ENCODE measurements at places on chromosomes 1 and 21. TPM values are rescaled to one million over a fixed set of nuclear protein-coding genes. Genes with fewer than 3 reads are reported as not detected.
A peak's percentile ranks its signal among the peaks of the same experiment; 100 is the strongest.

Gene OR2T2
- total RNA-seq = not detected

Gene LORICRIN
- not detected for total RNA-seq

Gene SPRR4
- not detected for total RNA-seq

Gene TFF3
- 374 TPM for total RNA-seq

Gene SF3B4
- total RNA-seq = 78.6 TPM

GRCh38 chr1:245094954-245095353, 59.8 kb upstream of the KIF26B start:
- H3K27me3 ChIP-seq = no peaks in the 10 kb centered on the region
- DNase-seq = no peak
- H3K36me3 ChIP-seq = no peaks in the 10 kb centered on the region
- H3K27ac ChIP-seq = no peak overlapping the region
- H3K4me3 ChIP-seq = no peak overlapping the region
- no peaks in the 10 kb centered on the region for H3K4me1 ChIP-seq

- H3K27ac ChIP-seq = no peak overlapping the region
- H3K36me3 ChIP-seq = no peaks in the 10 kb centered on the region
- H3K27me3 ChIP-seq = no peaks in the 10 kb centered on the region
- H3K4me3 ChIP-seq = no peak overlapping the region
- no peak for DNase-seq
These were observed 143.7 kb downstream of the KCNT2 start for GRCh38 chr1:196464480-196464941.

DNA sequence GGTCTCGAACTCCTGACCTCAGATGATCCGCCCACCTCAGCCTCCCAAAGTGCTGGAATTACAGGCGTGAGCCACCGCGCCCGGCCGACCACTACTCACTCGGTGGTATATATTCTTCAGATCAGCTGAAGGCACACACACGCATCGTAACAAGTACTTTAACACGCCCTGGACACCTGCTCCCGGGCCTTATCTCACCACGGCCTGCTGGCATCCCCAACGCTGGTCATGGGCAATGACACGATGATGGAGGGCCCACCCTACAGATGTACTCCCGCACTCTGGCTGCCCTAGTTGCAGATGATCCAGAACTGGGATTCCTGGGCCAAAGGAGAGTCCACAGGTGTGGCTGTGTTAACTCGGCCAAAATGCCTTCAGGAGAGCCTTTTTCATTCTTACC, 11.6 kb downstream of the UBE2J2 start:
- H3K36me3 ChIP-seq = no peaks in the 10 kb centered on the region
- H3K27me3 ChIP-seq = no peaks in the 10 kb centered on the region
- no peak overlapping the region for H3K4me3 ChIP-seq

GRCh38 chr1:186183219-186183618, 191.8 kb downstream of the TPR start:
- no peaks in the 10 kb centered on the region for H3K27me3 ChIP-seq
- no peak for DNase-seq
- no peaks in the 10 kb centered on the region for H3K36me3 ChIP-seq
- H3K27ac ChIP-seq = no peak overlapping the region
- no peaks in the 10 kb centered on the region for H3K4me1 ChIP-seq
- no peak overlapping the region for H3K4me3 ChIP-seq

GRCh38 chr1:244458781-244459180, 2.3 kb upstream of the CATSPERE start:
- no peak overlapping the region for H3K27ac ChIP-seq
- no peaks in the 10 kb centered on the region for H3K36me3 ChIP-seq
- no peak for DNase-seq
- no peak overlapping the region for H3K4me3 ChIP-seq
- H3K27me3 ChIP-seq = no peaks in the 10 kb centered on the region
- H3K4me1 ChIP-seq = peaks cover 3% of the 10 kb centered on the region

DNA sequence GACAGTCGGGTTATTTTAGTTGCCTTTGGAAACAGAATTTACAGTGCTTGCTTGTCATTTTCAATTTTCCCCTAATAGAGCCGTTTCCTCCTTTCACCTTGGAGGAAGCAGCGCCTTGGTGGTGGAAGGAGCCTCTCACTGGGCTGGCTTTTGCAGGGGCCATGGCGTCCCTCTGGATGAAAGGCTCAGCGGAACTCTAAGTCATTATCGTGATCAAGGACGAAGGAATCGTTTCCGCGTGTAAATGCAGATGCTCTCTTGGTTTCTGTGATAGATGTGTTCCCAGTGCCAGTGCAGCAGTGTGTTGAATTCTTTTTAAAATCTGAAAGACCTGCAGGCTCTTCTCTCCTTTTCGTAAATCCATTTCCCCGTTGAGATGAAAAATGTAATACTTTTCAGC, 126.2 kb upstream of the LMO4 start:
- no peaks in the 10 kb centered on the region for H3K36me3 ChIP-seq
- H3K27me3 ChIP-seq = no peaks in the 10 kb centered on the region
- no peaks in the 10 kb centered on the region for H3K4me1 ChIP-seq
- no peak overlapping the region for H3K4me3 ChIP-seq
- no peak for DNase-seq

DNA sequence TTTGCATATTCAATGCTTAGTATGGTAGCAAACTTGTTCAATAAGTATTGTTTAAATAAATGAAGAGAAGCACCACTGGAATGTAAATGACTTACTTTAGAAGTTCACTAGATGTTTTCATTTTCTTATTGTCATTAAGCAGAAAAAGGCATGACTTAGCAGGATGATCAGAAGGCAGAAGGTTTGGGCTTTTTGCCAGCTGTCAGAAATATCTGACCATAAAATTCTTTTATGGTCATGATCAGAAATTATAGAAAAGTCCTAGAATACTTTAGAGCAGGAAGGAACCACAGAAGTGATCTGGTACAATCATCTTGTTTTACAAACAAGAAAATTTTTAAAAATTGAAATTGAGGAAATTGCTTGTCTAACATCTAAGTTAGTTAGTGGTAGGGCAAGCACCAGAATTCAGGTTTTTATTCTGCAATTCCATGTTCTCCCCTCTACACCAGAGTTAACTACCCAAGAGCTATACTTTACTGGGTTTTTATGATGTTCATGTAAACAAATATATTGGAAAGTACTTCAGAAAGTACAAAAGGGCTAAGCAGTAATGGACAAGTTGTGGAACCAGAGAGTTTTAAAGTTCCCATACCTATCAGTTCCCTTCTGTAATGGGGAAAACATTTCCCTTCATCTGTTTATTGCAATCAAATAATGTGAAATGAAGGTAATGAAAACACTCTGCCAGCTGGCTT, 10.1 kb downstream of the FMO5 start:
- peaks cover 29% of the 10 kb centered on the region for H3K4me1 ChIP-seq
- no peaks in the 10 kb centered on the region for H3K36me3 ChIP-seq
- DNase-seq = no peak
- H3K27me3 ChIP-seq = no peaks in the 10 kb centered on the region
- H3K27ac ChIP-seq = peak overlapping the region; percentile 62

DNA sequence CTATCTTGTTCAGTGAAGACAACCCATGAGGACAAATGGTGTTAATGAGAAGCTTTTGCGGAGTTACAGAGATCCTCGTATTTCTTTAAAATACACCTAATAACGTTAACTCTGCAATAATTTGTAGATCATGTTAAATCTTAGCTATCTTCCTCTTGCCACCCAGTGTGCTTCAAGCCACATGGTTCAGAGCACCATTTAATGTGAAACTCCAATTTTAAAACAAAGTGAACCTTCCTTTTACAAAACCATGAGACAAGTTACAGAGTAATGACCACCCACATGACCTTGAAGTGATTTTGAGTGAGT, 1.7 kb upstream of the KCNE2 start:
- DNase-seq = no peak
- no peak overlapping the region for H3K27ac ChIP-seq
- peaks cover 10% of the 10 kb centered on the region for H3K27me3 ChIP-seq
- H3K4me1 ChIP-seq = no peaks in the 10 kb centered on the region

DNA sequence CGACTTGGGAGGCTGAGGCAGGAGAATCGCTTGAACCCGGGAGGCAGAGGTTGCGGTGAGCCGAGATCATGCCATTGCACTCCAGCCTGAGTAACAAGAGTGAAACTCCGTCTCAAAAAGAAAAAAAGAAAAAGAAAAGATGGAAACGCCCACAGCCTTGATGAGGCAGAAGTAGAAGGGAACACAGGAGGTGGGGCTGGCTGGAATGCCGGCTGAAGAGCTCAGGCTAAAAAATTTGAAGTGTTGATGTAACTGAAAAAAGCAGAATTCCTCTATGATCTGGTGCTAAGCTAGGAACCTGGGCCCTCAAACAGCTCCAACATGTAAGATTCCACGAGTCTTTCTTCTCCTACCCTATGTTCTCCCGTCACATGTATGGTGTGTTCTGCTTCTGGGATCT, 53.6 kb downstream of the SLC66A1 start:
- H3K27ac ChIP-seq = no peak overlapping the region
- no peaks in the 10 kb centered on the region for H3K36me3 ChIP-seq
- H3K4me3 ChIP-seq = no peak overlapping the region
- DNase-seq = no peak

GRCh38 chr1:206021626-206022365, 1.9 kb downstream of the CTSE start:
- H3K36me3 ChIP-seq = no peaks in the 10 kb centered on the region
- H3K27me3 ChIP-seq = no peaks in the 10 kb centered on the region
- no peak overlapping the region for H3K4me3 ChIP-seq
- peaks cover 5% of the 10 kb centered on the region for H3K4me1 ChIP-seq
- no peak for DNase-seq

DNA sequence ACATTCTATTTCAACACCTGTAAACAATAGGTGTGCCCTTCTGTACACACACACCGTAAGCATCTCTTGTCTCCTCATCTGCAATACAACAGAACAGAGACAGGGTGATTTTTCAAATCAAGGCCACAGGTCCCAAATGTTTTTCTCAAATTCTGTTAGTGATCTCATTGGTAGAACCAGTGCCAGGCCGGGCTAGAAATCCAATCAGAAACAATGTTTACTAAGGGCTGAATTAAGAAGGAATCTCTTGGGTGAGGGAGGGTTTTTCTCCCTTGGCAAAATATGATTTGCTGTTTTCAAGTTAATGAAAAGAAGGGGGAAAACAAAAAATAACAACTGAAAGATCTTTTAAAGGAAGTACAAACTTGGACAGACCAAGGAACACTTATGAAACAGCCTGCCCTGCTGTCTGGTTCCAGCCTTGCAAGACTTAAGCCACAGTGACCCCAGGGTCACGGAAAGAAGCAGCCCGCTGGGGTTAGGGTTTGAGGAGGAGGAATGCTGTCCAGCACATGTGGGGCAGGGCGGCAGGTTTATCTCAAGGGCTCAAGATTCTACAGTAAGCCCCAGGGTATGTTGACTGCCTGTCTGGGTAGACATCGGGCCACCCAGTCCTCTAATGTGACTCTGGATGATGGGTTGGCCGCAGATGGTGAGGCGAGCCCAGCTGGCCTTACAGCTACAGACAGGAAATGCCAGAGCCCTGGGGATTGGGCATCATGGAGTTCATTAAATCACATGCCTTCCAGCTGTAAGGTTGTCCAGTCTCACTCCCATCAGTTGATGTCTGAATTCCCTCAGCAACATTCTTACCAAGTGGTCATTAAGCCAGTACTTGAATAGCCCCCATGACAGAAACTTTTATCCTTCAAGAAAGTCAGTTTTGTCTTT, 73.3 kb upstream of the SLC44A3 start:
- no peaks in the 10 kb centered on the region for H3K27me3 ChIP-seq
- no peaks in the 10 kb centered on the region for H3K36me3 ChIP-seq
- H3K27ac ChIP-seq = no peak overlapping the region
- H3K4me3 ChIP-seq = no peak overlapping the region
- peaks cover 14% of the 10 kb centered on the region for H3K4me1 ChIP-seq

DNA sequence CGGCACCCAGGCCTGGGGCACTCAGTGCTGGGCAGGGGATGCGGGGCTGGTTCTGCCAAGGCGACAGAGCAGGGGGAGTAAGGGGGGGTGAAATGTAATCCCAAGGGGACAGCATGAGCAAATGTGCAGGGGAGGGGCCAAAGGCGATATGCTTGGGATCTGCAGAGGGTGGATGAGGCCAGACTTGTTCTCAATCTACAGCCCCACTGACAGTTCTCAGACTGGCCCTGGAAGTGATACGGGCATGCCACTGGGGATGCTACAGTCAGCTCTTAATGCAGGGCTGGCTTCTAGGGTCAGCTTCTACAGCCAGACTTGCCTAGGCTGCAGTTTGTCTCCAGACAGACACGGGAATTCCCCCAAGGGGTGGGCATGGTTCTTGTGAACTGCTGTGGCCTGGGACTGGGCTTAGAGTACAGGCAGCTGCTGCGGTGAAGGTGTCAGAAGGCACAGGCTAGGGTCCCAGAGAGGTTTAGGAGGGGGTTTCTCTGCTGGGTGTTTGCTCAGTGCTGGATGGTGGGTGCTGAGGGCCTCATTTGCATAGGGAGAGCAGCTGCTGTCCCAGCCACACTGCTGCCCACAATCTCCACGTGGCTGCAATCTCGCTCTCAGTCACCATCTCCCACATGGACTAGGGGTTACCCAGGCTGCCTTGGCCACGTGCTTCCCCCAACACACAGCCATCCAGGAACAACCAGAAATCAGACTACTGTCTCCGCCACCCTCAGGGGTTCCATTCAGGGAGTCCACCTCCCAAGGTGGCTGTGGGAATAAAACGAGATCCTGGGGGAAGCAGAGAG, 190.1 kb downstream of the HIVEP3 start:
- no peaks in the 10 kb centered on the region for H3K27me3 ChIP-seq
- H3K4me3 ChIP-seq = no peak overlapping the region
- H3K36me3 ChIP-seq = no peaks in the 10 kb centered on the region
- H3K27ac ChIP-seq = no peak overlapping the region

Data from transverse colon (tissue), 4 donors.